ENCODE measurements at places on chromosomes 13 and 19. TPM values are rescaled to one million over a fixed set of nuclear protein-coding genes. Genes with fewer than 3 reads are reported as not detected.
A peak's percentile ranks its signal among the peaks of the same experiment; 100 is the strongest.

DNA sequence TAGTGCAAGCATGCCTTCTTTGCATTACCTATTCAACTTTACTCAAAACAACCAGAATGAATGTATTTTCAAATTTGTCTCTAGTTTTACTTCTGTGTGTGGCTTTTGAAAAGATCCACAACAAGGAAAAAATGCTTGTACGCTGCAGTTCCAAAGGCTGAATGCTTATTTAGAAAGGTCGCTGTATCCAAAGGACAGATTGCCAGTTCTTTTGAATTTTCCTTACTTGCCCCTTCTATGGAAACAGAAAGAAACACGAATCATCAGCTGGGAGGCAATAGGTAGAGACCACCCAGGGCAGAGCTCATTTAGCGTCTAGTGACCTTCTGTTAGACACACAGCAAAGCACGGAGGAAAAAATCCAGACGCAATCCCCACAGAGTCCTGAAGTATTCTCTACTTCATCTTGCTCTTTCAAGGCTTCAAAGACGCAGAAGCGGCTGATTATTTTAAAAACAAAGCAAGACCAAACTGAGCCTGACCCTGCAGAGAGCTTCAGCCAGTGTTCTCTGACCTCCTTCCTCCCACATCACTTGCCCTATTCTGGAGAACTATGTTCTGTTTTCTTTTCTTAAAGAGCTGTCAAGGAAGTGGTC is 674.6 kb upstream of the SGCG start:
- no peak for DNase-seq

DNA sequence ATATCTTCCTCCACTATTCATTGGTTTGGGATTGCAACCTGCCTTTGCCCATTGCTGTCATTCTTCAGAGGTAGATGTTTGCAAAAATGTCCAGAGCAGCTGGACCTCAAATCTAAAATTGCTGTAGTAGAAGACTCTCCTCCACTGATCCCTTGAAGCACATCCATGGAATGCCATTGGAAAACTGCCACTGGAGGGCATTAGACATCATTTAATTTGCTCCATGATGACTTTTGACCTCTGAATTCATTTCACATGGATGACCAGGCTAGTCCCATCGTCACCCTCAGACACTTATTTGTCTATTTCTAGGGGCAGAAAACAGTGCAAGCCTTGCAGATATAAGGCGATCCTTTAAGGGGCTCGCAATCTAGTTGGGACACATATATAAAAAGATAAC is 33.9 kb upstream of the FLT1 start:
- no peak for DNase-seq

DNA sequence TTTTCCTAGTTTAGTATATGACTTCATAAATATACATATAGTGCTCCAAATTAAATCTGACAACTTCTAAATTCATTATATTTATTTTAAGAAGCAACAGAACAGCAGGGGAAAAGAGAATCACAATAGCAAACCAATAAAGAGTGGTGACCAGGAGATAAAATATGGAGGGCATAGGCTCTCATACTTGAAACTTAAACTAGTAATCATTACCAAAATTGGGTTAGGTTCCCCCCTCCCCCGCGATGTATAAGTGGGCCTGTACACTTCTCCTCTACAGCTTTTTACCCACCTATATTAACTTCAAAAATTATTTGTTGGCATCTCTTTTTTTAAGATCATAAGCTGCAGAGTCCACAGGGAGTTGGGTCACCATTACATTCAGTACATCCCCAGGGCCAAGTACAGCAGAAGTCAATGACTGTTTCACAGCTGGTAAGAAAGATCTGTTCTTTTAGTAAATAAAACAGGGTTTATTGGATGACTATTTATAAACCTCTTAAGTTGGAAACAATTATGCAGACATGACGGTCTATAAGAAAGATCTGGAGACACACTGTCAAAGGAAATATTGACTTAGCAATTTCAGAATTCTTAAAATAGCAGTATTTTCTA is 29.4 kb downstream of the KLF12 start:
- no peak for DNase-seq

DNA sequence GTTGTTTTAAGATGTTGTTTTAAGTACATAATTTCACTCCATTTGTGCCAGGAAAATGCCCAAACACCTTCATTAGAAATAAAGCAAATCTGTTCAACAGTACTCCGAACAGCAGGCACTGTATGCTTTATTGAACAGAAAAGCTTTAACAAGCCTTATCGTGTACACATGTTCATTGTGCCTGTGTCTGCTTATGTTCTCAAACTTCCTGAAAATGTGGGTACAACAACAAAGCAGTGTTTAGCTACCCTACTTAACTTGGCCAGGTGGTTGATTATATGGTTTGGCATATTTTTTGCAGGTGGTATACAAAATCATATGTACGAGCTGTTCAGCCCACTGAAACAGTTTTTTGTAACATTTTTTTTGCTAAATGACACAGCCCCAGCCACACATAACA is 718.0 kb downstream of the DACH1 start:
- no peak for DNase-seq

GRCh38 chr19:51129716-51130115 is 5.0 kb downstream of the SIGLEC9 start:
- peak; percentile 56 for DNase-seq

- no peak for DNase-seq
Observed at GRCh38 chr13:36753176-36753575, 65.8 kb upstream of the RFXAP start.

- DNase-seq: no peak
Observed at GRCh38 chr19:3506384-3507340, 551 bp downstream of the FZR1 start.

DNA sequence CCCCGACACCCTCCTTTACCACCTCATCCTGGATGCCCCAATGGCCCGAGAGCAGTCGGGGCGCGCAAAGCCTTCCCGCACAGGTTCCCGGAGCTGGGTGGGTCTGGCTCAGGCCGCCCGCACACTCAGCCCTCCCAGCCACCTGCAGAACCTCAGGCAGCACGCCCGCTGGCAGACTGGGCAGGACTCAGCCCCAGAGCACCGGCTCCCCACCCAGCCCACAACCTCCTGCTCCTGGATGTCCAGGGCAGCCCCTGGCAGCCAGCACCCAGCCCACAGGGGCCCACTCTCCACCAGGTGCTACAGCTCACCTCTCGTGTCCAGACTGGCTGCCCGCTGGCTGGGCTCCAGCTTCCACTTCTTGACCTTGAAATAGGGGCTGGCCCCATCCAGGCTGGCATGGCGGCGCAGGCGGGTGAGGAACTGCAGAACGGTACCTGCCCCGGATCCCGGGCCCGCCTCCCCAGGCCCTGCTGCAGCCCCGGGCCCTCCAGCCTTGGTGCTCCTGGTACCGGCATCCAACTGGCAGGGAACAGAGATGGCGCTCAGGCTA is 4.6 kb downstream of the CBARP start:
- no peak for DNase-seq

DNA sequence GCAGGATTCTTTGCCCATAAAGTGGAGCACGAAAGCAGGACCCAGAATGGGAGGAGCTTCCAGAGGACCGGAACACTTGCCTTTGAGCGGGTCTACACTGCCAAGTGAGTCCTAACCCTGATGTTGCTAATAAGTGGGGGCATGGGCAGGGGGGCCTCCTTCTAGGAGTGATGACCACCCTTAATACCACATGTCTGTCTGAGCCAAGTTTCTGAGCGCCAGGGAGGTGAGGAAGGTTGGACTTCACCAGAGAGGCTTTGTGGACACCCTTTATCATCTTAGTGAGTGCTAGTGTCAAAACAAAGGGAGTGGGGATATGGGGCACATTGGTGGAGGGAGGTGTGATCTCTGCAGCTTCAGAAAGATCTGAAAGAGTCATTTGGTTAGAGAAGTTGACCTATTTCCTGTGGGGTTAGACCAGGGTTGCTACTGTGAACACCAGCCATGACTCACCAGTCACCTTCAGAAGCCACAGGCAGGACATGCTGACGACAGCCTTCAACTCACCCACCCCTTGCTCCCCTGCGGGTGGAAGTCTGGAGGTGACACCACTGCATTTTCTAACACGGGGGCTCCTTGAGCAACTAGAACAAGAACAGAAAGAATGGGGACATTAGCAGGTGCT is 8.8 kb downstream of the ALOX5AP start:
- DNase-seq: no peak

DNA sequence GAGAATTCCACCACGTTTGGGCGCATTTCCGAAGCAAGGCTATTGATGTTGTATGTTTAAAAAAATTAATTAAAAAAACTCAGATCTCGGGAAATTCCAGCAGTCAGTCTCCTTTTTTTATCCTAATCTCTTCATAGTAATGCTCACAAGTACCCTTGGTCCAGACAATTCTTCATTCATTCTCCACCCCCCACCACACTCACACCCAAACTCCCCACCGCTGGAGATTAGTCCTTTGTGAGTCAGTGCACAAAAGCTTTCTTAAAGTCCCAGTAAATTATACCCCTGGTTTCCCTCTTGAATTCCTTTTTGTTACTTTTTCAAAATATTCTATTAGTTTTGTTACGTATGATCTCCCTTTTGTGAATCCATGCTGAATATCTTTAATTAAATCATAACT is 274.6 kb downstream of the ZNF536 start:
- DNase-seq: no peak

DNA sequence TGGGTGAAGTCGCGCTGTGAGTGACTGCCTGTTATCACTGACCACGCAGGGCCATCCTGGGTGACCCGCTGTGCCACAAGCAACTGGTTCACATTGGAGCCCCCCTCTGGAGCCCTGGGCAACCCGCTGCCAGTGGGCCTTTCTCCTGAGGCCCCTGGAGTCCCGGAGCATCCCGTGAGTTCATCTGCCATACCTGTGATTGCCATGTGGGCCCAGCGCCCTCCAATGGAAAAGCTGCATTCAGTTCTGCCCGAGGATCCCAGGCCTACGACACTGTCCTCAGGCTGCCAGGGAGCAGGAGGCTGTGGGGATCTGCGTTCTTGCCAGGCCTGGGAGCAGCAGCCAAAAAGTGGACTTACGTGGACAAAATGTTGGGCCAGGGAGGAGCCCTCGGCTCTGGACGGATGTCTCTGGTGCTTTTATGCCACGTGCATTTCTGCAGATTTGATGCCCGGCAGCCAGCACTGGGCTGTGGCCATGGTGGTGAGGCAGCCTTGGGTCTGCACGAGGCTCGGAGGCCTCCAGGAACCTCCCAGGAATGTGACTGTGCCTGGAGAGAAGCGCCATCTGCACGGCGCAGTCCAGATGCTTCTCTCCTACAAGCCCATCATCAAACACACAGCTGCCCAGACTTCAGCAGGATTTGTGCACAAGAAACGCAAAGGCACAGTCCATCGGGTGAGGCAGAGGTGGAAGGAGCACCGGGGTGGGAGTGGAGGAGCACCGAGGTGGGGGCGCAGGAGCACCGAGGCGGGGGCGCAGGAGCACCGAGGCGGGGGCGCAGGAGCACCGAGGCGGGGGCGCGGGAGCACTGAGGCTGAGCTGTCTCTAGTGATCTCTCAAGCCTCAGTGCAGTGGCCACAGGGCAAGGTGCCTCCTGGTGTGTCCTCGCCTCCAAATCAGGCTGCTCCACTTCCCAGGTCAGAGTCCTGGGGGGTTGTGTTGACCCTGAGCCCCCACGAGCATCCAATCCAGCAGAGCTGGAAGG is 44.0 kb downstream of the C13orf46 start:
- DNase-seq: peak; percentile 78

DNA sequence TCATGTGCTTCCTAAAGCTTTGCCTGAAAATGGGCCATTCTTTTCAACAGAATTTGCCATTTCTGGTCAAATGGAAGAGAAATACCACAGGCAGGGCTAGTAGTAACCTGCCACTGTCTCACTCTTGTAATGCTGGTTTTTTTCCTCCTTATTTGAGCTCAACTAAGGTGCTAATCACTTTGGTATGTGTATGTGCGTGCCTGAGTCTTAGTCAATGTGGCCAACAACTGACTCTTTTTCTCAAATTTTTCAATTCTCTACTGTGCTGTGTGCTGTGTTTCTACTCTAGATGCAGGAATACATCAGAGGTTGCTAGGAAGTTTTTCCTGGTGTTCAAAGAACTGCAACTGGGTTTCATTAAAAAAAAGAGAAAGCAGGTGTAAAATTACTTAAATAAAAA is 870.2 kb downstream of the EFNB2 start:
- no peak for DNase-seq

- DNase-seq: no peak
Observed at GRCh38 chr13:71789693-71790329, 77.2 kb downstream of the DACH1 start.

DNA sequence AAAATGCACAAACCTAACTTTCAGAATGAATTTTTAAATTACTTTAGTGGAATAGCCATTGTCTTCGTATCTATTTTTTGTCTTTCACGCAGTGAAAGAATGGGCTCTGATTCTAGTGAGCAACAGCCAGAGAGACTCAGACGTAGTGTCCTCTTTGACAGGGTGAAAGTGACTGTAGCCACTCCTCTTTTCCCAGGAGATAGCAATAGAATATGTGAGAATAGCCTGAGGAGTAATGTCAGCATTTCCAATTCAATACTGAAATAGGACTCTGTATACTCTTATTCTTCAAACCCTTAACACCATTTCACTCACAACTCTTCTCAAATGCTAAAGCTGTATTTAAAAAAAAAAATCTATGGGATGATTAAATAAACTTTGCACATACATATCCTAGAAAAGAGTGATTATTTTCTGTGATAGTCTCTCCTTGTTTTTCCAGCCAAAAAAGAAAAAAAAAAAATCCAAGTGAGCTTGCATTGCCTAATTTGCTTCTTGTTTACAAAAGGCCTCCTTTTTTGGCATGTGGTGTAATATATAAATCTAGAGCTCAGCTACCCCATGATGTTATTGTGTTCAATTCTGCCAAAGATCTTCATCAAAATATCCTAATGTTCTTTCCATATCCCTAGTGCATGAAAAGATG is 626.1 kb upstream of the SLITRK6 start:
- DNase-seq: no peak

GRCh38 chr13:49314344-49314882 is 66.7 kb downstream of the CDADC1 start:
- DNase-seq: no peak

Gene VSIG10L
- 5.4 TPM for total RNA-seq

Gene PSG11
- not detected for total RNA-seq

Gene PODNL1
- total RNA-seq: 5.7 TPM

Gene WDR87
- total RNA-seq: not detected

Gene SOX1
- not detected for total RNA-seq

Gene SERPINE3
- total RNA-seq: not detected

Gene ZNF100
- total RNA-seq: 6.6 TPM

Gene NR2C2AP
- 6.4 TPM for total RNA-seq

Gene PTPRH
- total RNA-seq: 0.54 TPM
